Stimulated activated CD4-positive, alpha-beta T cell treated with anti-CD3 and anti-CD28 coated beads, TNF-alpha, amount 100 ng/mL, for 4 hours (primary cell): ENCODE measurements at places on chromosomes 16 and 17.

GRCh38 chr17:40069751-40070708, 7.3 kb downstream of the THRA start:
- no peak for DNase-seq

GRCh38 chr17:28524476-28525424, 18.6 kb downstream of the FOXN1 start:
- no peak for DNase-seq

GRCh38 chr16:83118365-83118764, 491.6 kb downstream of the CDH13 start:
- DNase-seq = no peak

GRCh38 chr16:74053826-74054225, 242.8 kb upstream of the PSMD7 start:
- DNase-seq = no peak

GRCh38 chr17:79255926-79256585, 181.4 kb downstream of the ENGASE start:
- no peak for DNase-seq

- DNase-seq = no peak
These were observed 1.7 kb downstream of the KSR1 start for GRCh38 chr17:27457731-27458523.

- DNase-seq = no peak
These were observed 97.1 kb upstream of the HS3ST3A1 start for GRCh38 chr17:13698832-13699231.

DNA sequence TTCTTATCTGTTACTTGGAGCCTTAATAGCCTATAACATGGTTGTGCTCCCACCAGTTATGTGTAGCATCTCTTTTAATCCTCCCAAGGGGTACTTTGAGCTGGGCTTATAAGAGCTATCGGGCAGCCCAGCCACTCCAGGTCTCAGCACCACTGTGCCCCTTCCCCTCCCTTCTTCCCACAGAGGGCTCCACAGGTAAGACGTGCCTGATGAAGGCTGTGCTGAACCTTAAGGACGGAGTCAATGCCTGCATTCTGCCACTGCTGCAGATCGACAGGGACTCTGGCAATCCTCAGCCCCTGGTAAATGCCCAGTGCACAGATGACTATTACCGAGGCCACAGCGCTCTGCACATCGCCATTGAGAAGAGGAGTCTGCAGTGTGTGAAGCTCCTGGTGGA, 7.0 kb downstream of the TRPV2 start:
- DNase-seq = no peak

DNA sequence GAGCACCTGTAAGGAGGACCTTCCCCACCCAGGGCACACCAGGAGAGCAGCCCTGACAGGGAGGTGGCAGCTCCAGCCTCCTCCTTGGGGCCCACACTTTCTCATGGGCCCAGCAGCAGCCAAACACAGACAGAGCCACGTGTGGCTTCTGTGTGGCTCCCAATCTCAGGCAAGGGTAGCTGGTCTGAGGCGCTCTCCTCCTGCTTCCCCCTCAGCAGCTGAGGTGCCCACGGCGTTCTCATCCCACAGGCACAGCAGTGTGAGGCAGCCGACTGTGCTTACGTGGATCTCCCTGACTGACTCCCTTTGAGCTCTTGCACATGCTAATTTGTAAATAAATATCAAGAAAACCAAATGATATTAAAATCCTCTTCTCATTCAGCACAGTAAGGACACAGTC, 30.9 kb downstream of the CMTM3 start:
- no peak for DNase-seq

GRCh38 chr17:52207796-52208195, 49.3 kb upstream of the CA10 start:
- no peak for DNase-seq

GRCh38 chr16:53695070-53695469, 8.6 kb downstream of the RPGRIP1L start:
- no peak for DNase-seq

- no peak for DNase-seq
These were observed 4.8 kb downstream of the CDR2L start for GRCh38 chr17:74992223-74992622.

DNA sequence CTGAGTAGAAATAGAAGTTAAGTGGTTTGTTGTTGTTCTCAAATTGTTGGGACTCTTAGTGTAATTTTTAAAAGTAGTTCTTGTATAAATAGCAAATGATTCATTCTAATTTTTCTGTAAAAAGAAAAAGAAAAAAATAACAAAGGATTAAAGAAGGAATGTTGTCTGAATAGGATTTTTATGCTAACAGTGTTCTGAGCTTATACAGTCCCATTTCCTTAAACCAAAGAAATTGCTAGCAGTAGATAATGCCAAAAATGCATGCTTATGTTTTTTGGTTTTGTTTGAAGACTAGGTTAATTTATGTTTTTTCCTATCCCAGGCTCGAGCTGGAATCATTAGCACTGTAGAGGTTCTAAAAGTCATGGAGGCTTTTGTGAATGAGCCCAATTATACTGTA, 44.7 kb upstream of the KPNB1 start:
- DNase-seq = no peak

GRCh38 chr16:31698901-31699300, 171.2 kb downstream of the AHSP start:
- no peak for DNase-seq

- no peak for DNase-seq
These were observed 107.6 kb downstream of the ZNF423 start for GRCh38 chr16:49748322-49748721.

DNA sequence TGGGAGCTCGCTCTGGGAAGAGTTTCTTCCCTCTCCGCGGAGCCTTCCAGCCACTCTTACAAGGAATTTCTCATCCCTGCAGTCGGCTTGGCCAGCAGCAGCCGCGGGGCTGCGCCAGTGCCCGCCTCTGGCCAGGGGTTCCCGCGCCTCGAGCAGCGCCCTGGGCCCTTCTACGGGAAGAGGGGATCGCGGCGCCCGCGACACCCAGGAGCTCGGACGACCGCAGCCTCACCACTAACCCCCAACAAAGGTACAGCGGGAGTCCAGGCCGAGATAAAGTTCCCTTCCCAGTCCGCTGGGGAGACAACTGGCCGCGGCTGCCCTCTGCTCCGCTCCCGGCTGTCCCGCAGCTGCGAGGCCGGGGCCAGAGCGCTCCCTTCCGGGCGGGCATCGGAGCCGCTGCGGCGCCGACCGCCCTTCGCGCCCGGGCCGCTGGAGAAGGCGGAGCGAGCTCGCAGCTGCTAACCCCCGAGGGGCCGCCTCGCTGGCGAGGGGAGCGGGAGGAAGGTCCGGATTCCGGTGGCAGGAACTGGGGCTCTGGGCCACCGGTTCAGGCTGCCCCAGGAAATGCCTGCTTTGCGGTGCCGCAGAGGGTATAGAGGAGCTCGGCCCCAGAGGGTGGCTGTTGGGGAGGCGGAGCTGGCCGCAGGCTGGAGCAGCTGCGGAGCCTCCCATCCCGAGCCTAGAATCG, 3.6 kb upstream of the HS3ST3B1 start:
- DNase-seq = no peak

GRCh38 chr17:9071811-9072498, 50.6 kb downstream of the NTN1 start:
- DNase-seq = no peak

GRCh38 chr16:49556249-49556605, 182.6 kb downstream of the C16orf78 start:
- no peak for DNase-seq

- DNase-seq = no peak
These were observed 25.6 kb downstream of the ITGB3 start for GRCh38 chr17:47279062-47279801.

GRCh38 chr17:47914306-47914948, 18.4 kb downstream of the SP2 start:
- no peak for DNase-seq

DNA sequence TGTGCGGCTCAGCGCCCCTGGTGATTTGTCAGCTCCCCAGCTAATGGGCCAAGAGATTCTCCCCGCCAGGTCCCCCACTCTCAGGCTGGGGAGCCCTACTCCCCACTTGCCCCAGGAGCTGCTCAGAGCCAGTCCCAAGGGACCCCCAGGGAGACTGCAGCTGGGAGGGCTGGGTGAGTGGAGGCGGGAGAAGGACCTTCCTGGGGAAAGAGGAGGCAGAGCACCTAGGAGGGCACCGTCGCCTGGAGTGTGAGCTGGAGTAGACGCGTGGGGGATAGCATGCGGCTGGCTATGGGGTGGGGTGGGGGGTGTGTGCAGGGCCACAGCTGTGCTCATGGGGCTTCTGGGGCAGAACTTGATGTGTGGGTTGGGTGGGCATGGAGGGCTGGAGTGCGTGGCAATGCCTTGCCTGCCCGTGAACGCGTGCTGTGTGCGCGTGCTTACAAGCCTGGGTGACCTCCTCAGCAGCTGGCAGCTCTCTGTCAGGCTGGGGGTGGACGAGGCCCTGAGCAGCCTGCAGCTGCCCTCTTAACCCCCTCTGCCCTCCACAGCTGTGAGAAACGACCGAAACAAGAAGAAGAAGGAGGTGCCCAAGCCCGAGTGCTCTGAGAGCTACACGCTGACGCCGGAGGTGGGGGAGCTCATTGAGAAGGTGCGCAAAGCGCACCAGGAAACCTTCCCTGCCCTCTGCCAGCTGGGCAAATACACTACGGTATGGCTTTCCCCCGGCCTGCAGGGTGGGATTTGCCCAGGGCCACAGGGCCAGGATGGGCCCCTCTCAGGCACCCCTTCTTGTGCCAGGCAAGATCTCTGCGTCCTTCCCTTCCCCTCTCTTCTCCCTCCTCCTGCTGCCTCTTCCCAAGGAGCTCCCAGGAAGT, 12.9 kb downstream of the GJD3 start:
- DNase-seq = no peak

- DNase-seq = no peak
These were observed 650 bp downstream of the KIAA0753 start for GRCh38 chr17:6639586-6640535.

DNA sequence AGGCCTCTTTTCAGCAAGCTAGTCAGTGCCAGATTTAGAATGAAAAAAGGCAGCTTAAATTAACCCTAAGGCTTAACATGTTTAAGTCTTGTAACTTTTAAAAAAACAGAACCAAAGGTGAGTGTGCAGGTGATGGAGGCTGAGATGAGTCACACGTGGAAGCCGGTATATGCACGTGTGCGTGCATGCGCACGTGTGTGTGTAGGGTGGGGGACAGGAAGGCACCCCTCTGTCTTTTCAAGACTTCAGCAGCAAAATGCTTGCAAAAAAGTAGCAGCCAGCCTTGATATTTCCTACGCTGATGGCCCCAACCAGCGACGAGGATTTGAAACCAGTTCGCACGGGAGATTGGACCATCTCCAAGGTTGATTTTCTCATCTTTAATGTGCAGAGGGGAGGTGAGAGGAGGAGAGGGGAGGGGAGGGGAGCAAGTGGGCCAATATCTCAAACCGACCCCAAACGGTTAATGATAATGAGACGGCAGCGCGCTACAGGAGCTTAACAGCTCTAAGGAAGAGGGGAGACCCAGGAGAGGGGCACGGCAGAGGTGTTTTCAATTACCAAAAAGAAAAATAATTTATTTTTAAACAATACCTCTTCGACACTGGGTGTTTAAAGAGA, 154.7 kb downstream of the ZNF423 start:
- no peak for DNase-seq

GRCh38 chr17:30316736-30317135, 17.1 kb downstream of the TMIGD1 start:
- no peak for DNase-seq

GRCh38 chr17:64507413-64507782, 621 bp downstream of the CEP95 start:
- DNase-seq = no peak

DNA sequence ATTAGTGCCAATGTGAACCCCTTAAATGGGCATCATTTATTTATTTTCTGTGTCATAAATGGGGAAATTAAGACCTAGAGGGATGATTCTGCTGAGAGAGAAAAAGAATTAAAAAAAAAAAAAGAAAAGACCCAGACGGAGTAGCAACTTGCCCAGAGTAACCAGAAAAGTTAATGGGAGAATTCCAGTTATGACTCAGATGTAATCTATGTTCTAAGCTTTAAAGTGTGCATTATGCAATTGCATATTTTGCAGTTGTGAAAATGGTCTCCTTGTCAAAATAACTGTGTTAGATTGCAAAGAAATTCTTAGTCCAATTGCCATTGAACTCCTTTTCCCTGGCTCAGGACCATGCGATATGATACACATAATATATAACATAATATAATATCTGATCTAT, 38.6 kb upstream of the TBX2 start:
- no peak for DNase-seq

DNA sequence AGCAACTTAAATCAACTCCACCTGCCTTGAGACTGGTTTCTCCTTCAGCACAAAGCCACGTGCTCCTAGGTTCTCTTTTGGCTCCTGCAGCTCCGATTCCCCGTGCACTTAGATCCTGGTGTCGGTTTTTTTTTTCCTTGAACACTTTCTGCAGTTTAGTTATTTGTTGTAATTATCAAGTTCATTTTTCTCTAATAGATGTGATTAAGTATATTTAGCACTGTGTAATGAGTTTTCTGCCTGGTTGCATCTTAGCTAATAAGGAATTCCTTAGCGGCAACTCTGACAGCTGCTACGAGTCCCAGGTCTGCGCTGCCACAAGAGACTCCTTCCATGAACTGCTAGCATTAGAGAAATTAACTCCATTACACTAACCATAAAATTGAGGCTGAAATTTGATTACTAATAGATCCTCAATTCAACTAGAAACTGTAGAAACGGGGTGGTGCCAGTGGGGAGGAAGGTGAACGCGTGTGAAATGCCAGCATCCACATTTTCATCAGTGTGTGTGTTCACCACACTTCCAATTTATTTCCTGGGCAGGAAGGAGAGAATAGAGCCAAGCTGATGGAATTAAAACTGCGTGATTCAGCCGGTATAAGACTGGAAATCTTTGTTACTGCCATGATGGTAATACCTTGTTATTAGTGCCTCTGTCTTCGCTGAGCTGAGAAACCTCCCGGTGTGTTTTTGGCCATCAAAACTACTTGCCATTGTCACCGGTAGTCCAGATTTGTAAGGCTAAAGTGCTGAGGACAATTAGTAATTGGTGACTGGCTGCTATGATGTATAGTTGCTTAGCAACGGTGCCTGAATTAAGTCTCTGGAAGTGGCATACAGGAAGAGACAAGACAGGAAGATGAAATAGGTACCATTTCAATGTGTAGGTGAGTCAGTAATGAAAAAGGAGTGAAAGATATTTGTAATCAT, 232.4 kb downstream of the IRX3 start:
- DNase-seq = no peak

DNA sequence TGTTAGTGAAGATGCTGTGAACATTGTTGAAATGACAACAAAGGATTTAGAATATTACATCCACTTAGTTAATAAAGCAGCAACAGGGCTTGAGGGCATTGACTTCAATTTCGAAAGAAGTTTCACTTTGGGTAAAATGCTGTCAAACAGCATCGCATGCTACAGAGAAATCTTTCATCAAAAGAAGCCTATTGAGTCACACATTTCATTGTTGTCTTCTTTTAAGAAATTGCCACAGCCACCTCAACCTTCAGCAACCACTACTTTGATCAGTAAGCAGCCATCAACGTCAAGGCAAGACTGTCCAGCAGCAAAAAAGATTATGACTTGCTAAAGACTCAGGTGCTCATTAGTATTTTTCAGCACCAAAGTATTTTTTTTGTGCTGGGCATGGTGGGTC, 13.2 kb upstream of the MAP2K6 start:
- no peak for DNase-seq

DNA sequence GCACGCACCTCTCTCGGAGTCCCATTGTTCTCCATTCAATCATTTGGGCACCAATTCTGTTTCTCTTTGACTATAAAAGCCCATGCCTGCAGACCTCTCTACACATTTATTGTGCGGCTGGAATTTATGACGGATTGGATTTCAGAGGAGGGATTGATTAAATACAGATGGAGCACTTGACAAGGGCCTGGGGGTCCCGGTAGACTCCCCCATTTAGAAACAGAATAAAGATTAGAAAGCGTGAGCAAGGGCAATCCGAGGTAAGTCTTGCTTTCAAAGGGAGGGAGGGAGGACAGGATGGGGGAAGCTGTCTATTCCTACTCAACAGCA, 15.1 kb upstream of the PITPNM3 start:
- DNase-seq = no peak

- DNase-seq = no peak
These were observed 677 bp upstream of the RANGRF start for GRCh38 chr17:8287651-8288335.
